Left renal pelvis (tissue), 4 donors: ENCODE measurements at places on chromosomes 6 and 20. TPM values are rescaled to one million over a fixed set of nuclear protein-coding genes. Genes with fewer than 3 reads are reported as not detected.

DNA sequence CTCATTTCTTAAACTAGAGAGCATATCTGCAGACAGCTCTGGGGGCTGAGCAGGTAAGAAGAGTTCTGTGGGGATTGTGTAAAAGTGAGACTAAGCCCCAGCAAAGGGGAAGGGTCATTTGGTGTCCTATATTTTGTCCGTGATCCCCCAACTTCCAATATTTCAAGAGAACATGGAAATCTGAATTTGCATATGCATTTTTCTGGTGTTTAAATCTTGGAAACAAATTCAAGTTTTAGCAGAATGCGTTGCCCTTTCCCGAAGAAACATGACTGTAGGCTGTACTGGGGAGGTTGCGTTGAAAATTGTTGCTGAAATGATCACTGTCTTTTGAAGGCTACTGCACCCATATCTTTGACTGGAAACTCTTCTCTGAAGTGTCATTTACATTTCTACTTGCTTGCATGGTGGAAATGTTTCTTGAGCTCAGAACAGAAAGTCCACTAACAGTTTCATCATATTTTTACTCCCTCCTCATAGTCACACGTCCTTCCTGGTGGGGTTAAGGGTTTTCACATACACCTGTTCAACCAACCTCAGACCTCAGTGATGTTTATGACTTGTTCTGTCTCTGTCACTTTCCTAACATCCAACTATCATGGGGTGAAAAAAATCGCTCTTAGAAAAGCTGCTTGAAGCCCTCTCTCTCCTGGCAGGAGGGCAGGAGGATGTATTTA lies 140.3 kb downstream of the BCAS1 start:
- no peak for DNase-seq

- DNase-seq: no peak
Observed at GRCh38 chr6:125307964-125308615, 6.3 kb upstream of the HDDC2 start.

- no peak for DNase-seq
Observed at GRCh38 chr6:72741083-72741482, 119.2 kb downstream of the KCNQ5 start.

The TRDN gene
- 1.6 TPM for polyA plus RNA-seq

- DNase-seq: no peak
Observed at GRCh38 chr6:69936674-69937363, 70.5 kb downstream of the COL19A1 start.

The CLPSL2 gene
- 0.40 TPM for polyA plus RNA-seq

DNA sequence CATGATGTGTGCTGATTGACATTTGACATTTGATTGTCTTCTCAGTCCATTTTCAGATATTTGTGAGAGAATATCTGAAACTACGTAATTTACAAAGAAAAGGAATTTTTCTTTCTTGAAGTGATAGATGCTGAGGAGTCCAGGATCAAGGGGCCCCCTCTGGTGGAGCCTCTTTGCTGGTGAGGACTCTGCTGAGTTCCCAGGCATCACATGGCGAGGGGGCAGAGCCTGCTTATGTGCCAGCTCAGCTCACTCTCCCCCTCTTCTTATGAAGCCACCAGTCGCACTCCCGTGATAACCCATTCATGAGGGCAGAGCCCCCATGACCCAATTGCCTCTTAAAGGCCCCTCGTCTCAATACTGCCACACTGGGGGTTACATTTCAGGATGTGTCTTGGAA lies 91.3 kb downstream of the RPP40 start:
- no peak for DNase-seq

DNA sequence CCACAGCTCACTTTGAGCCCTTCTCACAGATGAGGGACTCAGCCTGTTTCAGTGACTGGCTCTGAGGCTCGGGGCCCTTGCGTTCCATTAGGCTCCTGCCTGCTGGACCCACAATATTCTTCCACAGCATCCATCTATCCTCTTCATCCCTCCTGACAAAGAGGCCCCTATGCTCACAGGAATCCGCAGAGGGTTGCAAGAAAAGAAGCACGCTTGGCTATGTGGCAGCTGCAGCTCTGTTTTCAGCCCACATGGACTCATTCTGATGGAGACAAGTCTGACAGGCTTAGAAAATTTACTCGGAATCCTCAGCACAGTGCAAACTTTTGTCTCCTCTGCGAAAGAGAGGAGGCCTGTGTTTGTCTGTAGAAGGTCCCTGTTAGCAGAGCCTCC lies 207.5 kb downstream of the SYNDIG1 start:
- no peak for DNase-seq

DNA sequence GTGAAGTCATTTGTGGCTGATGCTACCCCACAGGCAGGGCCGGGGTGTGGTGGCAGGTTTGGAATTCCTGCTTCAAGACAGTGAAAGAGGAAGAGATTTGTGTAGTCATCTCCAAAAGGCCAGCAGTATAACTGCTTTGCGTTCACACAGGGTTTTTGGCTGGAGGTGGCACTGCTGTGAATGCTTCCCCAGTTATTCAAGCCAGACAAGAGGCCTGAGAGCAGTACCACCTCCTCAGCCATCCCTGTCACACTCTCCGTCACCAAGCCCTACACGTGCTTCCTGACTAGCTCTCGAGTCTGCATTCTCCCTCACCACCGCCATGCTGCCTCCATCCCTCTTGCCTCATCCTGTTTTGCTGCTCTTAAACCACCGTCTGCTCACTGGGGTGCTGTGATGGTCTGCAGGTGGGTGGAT lies 23.9 kb downstream of the ARMC2 start:
- no peak for DNase-seq

DNA sequence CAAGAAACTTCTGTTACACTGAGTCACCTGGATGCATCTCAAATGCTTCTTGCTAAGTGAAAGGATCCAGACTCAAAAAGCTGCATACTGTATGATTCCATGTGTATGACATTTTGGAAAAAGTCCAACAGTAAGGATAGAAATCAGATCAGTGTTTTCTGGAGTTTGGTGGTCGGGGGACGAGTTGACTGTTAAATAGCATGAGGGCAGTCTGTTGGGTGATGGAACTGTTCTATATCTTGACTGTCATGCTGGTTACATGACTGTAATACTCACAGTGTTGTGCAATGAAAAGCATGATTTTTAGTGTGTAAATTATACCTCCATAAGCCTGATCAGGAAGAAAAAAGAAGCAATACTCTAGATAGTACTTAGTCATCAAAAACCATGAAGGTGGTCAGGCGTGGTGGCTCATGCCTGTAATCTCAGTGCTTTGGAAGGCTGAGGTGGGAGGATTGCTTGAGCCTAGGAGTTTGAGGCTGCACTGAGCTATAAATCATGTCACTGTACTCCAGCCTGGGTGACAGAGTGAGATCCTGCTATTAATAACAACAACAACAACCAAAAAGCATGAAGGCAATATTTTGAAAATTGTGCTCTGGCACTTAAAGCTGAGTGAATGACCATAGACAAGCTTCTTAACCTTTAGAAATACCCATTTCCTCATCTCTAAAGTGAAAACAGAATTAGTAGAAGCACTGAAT lies 30.5 kb upstream of the SASH1 start:
- no peak for DNase-seq

The PRL gene
- 1.8 TPM for polyA plus RNA-seq

GRCh38 chr6:99979953-99980352 lies 14.1 kb downstream of the MCHR2 start:
- DNase-seq: no peak

DNA sequence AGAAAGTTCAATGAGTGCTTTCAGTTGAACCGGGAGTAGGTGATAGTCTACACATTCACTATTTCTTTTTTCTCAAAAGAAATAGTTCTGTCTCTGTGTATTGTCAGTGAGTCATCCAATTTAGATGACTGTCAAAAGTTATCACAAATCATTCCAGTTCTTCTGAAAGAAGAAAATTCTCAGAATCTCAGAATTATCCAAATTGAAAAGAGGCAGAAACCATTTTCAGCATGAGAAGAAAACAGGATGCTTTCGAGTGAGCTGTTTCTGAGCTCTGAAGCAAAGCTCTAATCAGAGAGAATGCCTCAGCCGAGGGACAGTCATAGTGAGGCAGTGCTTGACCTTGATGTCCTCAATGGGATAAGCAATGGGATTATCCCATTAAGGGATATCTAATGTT lies 97.9 kb downstream of the HUS1B start:
- no peak for DNase-seq

The CDSN gene
- polyA plus RNA-seq: not detected

The DYNLT2 gene
- 2.7 TPM for polyA plus RNA-seq
